ENCODE measurements at places on chromosomes 16 and 17.

DNA sequence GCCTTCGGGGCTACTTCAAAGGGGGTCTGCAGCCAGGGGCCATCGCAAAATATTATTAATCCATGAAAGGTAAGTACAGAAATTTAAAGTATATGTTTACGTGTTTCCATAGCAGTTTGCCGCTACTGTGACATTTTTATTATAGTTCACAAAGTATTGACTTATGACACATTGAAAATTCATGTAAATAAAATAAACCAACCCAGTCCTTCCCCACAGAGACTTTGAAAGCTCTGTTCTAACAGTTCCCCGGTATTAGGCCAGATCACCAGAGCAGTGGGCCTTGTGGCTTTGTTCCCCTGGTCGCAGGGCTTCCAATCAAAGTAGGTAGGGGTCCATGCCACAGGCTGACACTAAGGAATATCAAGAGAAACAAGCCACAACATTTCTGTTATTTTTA lies 13.9 kb downstream of the KIAA0753 start:
- DNase-seq, result no peak

DNA sequence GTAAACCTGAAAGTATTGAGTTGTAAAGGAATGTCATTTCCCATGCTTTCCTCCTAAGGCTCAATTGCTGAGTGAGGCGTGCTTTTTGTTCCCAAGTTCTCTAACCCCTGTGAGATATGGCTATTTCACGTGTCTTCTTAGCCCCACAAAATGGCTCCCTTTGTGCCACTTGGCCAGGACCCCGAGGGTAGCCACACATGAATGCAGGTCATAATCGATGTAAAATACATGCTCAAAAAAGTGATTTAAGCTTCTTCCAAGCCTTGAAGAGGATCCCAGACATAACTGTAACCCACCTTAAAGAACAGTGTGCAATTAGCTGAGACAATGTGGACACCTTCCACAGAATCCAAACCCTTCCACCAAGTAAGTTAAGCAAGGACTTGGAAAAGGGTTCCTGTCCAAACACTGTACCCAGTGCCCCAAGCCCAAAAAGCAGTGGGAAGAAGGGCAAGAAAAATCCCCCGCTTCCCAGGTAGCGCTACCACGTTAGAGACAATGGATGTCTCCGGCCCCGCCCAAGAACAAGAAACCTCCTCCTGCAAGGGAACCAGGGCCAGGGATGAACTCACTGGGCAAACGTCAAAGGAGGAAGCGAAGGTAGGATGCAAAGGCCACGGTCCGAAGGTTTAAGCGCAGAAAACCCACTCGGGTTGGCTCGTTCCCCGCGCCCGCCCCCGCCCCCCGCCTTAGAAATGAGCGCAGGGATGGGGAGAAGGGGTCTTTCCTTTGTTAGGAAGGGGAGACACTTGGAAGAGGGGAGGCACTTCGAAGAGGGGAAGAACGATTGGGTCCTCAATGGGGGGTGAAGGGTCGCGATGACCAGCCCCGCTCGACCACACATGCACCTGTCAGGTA lies 1.2 kb downstream of the JPT1 start:
- no peak for DNase-seq

GRCh38 chr16:81609323-81609892 lies 164.8 kb downstream of the CMIP start:
- no peak for DNase-seq

GRCh38 chr16:20678242-20678641 lies 19.2 kb downstream of the ACSM1 start:
- no peak for DNase-seq

- no peak for DNase-seq
These were observed 737.5 kb downstream of the KCNJ2 start for GRCh38 chr17:70906808-70907207.

- no peak for DNase-seq
These were observed 15.4 kb downstream of the NAA60 start for GRCh38 chr16:3458852-3459361.

DNA sequence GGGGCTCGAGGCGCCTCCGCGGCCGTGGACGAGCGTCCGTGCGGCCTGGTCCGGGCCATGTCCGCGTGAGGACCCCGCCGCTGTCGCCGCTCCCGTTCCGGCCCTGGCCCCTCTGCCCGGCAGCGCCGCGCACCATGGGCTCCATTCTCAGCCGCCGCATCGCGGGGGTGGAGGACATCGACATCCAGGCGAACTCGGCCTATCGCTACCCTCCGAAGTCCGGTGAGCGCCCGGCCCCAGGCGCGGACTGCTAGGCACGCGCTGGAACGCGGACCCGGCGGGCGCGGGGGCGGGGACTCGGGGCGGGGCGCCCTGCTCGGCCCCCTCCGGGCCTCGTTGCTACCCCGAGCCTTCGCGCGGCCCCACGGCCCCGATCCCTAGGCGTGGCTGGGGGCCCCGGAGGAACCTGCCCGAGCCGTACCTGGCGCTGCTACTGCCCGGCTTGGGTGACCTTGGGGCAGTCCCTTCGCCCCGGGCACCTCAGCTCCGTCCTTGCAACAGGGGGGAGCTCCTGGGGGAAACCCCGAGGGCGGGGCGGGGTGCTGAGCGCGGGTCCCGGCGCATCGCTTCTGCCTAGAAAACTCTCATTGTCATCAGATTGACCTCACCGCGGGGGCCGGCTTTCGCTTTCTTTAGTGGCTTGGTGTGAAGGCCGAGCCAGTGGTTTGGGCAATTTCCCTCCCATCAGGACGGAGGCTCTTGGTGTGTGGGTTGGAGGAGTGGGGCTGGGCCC lies 367 bp downstream of the MGRN1 start:
- peak; percentile 64 for DNase-seq

GRCh38 chr16:85105475-85105874 lies 6.8 kb downstream of the CIBAR2 start:
- DNase-seq, result no peak

- no peak for DNase-seq
These were observed 9.6 kb downstream of the SLC7A6 start for GRCh38 chr16:68273896-68274295.

GRCh38 chr16:6193718-6194117 lies 1096.1 kb upstream of the EEF2KMT start:
- DNase-seq, result no peak

- no peak for DNase-seq
These were observed 367.6 kb upstream of the ERCC4 start for GRCh38 chr16:13552062-13552959.

GRCh38 chr16:1615761-1616160 lies 3.6 kb downstream of the CRAMP1 start:
- DNase-seq, result no peak

DNA sequence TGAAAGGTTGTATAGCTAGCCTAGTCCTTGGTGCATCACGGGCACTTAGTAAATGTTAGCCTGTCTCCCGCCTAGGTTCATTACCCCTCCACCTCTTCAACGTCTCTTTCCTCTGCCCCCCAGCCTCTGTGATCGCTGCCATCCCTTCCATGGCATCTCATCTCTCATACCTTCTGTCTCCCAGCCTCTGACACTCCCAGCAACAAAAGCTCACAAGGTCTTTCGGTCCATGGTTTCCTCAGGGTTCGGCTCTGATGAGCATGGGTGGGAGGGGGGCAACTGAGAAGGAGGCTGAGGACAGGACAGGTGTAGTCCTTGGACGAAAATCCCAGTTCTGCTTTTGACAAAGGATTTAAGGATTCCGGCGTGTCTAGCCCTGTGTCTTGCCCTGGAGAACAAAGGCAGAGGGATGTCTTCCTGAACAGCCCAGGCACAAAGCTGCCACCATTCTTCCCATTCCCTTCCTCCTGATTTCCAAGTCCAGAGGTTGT lies 16.7 kb downstream of the CCR7 start:
- DNase-seq, result no peak

DNA sequence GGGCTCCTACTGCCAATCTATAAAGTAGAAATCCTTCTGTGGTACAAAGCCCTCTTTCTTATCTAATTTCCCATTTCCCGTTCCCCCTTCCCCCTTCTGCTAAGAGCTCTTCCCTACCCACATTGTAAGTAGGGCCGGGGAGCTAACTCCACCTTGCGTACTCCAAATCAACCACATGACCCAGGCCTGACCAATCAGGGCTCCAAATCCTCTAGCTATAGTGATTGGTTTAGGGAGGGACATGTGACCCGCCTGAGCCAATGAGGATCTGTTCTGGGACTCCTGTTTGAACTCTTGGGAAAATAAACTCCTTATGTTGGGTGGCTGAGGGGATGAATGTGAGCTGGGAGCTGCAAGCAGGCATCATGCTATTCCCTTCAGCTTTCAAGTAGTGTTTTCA lies 40.9 kb upstream of the MEOX1 start:
- DNase-seq, result peak; percentile 7

- no peak for DNase-seq
These were observed 4.7 kb upstream of the RFFL start for GRCh38 chr17:35068249-35068648.

GRCh38 chr16:17084130-17084529 lies 386.6 kb downstream of the XYLT1 start:
- DNase-seq, result no peak

GRCh38 chr16:11328172-11329070 lies 16.8 kb upstream of the RMI2 start:
- DNase-seq, result peak; percentile 28

- no peak for DNase-seq
These were observed 91.2 kb downstream of the IRX5 start for GRCh38 chr16:55021595-55022475.

- no peak for DNase-seq
These were observed 173.4 kb downstream of the ZNF18 start for GRCh38 chr17:11823862-11824261.

DNA sequence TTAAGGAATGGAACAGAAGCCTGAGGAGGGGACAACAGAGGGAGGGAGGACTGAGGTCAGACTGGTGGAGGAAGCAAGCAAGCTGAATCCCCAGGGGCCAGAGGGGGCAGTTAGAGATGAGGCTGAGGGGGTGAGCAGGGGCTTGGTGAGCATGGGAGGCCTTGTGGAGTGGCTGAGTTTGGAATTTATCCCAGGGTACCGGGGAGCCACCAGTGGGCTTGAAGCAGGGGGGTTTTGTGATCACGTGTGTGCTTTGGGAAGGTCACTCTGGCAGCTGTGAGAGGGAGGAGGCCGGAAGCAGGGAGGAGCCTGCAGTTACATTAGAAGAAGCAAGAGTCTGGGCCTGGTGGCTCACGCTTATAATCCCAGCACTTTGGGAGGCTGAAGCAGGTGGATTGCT lies 9.8 kb upstream of the CTCF start:
- no peak for DNase-seq

Measured in stimulated activated CD4-positive, alpha-beta T cell treated with anti-CD3 and anti-CD28 coated beads, Interleukin-4, amount 100 ng/mL, for 48 hours (primary cell).